ENCODE measurements at places on chromosomes 1 and 21.
A peak's percentile ranks its signal among the peaks of the same experiment; 100 is the strongest.

DNA sequence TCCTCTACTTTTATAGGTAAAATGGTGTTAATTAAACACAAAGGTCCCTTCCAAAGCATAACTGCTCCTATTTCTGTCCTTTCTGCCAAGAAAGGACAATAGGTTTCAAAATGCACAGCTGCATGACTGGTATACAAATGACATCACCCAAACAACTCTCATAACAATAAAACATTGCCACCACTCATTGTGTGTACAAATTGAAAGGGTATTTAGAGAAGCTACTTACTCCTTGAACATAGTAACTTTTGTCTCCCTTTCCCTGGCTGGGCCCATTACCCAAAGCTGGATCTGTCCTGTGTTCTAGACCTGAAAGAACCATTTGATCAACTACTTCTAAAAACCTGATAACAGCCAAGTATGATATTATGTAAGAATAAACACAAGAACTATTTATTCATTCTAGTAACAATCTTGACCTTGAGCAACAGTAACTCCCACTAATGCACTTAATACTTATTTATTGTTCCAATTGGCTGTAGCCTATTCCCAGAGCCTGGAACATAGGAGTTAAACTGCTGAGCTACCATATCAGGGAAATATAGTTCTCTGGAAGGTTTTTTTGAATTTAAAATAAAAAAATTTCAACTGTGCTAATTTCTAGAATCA, 38.2 kb downstream of the TTLL7 start:
- DNase-seq = no peak

- DNase-seq = no peak
Measured at GRCh38 chr1:159877695-159878444, 15.4 kb upstream of the VSIG8 start.

DNA sequence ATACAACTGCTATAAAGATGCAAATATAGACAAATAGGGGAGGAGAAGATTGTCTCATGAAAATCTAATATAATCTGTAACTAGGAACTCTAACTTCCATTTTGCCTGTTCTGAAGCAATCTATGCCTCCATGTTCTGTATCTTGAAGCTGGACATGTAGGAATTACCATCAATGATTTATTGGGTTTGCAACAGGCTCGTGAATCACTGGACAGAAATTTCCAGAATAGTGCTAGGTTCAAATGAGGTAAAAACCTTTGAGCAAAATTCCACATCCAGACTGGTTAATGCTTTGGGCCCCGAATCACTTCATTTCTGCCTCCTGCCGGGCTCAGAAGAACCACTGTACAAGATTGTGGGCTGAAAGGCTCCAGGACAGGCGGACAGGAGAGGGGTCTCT, 110.7 kb upstream of the CTTNBP2NL start:
- DNase-seq = no peak

DNA sequence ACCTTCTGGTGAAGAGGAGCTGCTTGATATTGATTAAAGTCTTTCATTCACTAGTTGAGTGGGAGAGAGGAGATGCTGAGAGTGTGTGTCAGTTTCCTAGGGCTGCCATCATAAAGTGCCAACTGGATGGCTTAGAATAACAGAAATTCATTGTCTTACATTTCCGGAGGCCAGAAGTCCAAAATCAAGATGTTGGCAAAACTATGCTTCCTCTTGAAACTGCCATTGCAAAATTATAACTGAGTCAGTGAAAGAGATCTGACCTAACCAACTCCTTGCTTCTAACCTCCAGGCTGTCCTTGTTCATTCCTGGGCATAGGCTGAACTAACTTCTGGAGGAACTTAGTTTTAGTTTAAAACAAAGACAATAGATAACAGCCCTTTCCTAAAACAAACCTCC, 47.1 kb downstream of the PTGS2 start:
- no peak for DNase-seq

DNA sequence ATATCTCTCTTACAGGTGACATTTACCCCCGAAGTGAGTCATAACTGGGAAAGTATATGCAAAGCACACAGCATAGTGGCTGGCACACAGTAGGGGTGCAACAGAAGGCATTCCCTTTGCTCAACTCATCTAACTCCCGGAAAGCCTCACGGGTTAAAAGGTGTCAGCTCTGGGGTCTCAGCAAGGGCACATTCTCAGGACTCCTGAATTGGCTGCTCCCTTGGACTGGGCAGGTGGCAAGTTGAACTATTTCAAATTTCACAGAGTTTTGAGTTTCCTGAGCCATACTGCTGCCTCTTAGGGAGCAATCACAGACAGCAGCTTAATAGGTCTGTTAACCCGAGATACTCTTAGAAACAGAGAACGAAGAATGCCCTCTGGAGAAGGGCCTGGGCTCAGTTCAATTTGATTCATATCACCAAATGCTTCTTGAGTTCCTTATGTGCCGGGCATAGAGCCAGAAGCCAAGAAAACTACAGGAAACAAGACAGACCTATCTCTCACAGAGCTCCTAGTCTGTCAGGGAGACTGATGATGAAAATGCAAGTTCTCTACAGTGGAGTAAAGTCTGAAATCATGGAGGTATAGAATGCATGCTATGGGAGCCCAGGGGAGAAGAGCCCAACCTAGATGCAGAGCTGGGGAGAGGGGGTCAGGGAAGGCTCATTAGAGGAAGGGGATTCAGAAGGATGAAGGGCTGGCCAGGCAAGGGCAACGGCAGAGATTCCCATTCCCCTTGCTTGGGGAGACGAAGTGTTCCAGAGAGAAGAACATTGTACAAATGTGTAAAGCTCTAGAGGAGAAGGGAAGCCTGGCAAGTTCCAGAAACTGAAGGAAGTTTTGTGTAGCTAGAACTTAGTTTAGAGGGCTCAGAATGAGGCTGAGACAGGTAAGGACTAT, 143.9 kb upstream of the HMGB4 start:
- DNase-seq = no peak

DNA sequence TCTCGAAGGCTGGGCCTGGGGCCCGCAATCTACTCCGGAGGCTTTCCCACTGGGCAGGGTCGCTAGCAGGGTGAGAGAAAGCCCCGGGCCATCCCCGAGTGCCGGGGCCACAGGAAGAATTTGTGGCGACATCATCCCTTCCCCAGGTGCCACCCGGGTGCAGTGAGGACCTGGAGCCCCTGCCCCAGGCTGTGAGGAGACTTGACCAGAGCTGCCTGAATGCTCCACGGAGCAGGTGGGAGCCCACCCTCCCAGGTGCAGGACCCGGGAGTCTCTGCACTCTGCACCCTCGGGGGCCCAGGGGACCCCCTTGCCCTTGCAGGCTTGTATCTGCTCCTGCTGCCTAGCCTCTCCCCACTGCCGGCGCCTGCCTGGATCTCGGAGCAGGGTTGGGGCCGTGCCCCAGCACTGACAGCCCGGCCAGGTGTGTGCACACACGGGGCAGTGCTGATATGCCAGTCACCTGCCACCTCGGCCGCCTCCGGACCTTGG, 67.5 kb upstream of the RGS7 start:
- DNase-seq = no peak

DNA sequence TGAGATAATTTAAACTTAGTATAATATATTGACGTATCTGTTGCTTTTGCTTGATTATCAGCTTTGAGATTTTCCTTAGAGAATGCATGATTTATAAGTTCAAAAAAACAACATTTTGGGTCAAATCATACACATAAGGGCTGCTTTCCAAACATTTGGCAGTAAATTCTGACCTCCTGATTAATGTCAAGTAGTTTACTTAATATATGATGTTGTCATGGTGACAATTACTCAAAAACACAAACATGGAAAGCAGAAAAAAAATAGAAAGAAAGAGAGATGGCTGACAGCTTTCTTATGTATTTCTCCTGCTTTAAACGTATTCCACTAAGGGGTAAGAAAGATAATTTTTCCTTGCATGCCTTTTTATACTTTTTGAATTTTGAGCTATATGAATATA, 258.2 kb upstream of the C1orf105 start:
- no peak for DNase-seq

DNA sequence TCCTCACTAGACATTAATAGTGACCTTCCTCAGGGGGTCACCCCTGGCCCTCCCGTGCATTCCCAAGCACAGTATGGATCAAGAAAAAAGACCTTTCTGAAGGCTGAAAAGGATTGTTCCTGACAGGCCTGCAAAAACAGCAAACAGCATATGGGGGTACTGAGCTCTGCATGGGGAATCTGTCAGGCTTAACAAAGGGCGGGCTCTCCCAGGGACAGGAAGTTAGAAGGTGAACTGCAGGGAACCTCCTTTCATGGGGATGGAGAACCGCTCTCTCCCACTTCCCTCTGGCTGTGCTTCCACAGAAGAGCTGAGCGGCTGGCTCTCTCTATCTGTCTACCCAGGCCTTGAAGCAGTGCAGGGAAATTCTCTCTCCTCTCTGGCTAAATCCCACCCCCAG, 91.7 kb downstream of the DTL start:
- peak; percentile 50 for DNase-seq

DNA sequence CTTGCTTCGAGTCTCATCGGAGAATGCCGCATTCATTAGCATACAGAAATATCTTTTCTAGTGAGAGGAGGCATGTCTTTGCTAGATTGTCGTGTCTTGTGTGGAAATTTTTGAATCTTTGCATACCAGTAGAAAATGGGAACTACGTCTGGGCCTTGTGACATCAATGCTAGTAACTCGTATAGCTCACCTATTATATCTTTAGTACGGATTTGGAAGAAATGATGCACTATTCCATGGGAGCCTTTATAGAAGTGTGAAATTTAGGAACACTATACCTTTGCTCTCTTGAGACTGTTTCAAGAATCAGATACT, 835 bp downstream of the UHMK1 start:
- no peak for DNase-seq

DNA sequence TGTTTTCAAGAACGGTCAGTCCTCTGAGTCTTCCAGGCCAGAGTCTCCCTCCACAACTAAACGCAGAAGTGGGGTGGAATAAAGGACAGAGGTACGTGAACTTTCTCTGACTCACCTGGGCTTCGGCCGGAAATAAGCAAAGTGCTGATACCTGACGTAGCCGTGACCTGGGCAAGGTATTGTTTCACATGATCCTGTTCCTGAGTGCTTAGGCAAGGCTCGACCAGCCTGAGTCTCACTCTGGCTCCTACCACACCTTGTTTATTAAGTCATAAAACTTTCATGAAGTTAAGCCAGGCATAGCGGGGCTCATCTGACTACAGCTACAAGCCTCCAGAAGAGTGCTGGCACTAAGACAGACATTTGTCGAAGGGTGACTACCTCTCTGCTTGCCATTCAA, 327.5 kb downstream of the SETD4 start:
- DNase-seq = no peak

DNA sequence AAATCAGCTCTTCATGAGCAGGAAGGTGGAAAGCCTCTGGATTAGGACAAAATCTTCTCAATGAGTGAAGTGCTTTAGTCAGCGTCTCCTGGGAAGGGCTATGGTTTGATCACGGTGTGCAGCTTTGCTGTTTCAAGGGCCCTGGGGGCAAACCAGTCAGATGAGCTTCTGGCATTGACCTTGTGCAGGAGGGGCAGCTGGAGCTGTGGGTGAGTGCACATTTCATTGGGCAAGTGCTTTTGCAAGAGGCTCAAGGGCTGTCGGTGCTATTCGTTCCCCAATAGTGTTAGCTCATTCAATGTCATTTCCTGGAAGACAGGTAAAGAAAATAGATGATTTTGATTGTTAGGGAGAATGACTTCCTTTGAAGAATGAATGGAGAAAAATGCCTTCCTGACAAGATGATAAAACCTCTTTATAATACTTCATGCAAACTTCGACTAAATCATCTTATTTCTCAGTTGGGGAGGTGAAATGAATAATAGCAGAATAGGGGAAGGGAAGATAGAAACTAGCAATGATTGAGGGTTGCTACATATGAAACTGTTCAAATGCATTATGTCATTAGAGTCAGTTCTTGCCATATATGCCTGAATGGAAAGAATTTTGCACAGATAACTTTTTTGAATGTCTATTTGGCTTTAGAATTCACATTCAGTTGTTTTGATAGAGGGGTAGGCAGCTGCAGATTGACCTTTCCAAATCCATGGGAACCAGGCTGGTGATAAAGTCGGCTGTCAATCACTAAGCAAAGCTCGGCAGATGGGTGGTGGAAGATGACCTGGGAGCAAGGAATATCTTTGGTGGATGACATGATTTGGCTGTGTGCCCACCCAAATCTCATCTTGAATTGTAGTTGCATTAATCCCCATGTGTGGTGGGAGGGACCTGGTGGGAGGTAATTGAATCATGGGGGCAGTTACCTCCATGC, 12.9 kb upstream of the DISC1 start:
- DNase-seq = no peak

DNA sequence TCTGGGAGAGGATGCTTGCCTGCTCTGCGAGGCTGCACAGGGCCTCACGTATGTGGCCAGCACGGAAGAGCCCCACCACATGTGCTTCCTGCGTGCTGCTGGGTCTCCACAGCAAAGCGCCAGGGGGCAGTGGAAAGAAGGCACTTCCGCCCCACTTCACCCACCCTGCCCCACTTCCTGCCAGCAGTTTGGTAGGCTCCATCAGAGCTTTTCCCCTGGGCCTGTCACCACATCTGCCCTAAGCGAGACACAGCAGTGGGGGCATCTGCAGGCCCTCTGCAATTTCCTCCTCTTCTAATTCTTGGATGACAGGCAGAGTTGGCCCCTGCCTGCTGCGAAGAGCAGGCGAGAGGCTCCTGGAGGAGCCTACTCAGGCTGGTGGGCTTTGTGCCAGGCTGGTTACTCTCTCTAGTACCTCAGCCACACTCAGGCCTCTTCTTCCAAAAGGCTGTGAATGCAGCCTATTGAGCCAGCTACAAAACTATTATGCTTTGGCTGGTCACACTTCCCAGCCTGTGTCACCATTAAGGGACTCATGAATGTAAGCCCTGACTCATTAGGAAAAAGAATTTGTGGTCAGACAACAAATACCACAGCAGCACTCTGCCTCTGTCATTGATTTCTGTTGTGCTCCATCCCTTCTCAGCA, 25.0 kb downstream of the CD244 start:
- peak; percentile 38 for DNase-seq

DNA sequence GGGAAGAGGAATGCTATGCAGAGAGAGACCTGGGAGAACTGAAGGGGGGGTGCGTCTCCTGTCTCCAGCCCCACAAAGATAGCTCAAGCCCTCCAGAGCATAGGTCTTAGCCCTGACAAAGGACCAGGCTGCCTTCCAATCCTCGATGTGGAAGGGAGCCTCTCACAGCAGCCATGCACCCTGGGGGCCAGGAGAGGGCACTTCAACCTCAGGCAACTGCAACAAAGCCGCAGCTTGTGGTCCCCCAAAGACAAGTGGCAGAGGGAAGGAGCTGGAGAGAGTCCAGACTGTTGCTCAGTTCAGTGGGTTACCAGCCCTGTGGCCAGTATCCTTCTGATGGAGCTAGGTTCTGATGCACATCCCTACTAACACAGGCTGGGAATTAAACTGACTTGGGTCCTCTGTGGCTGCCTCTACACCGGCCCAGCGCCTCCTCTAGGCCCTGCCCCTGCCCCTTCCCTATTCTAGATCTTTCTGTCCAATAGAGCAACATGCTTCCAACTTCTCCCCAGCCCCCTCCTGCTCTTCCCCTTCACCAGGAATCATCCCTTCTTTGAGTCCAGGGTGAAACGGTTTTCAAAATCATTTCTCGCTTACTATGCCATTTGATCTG, 100.7 kb upstream of the SPATA6 start:
- peak; percentile 93 for DNase-seq

GRCh38 chr1:25442178-25442577, 11.5 kb downstream of the MACO1 start:
- DNase-seq = no peak

- DNase-seq = no peak
Measured at GRCh38 chr21:34179204-34179935, 106.0 kb downstream of the MRPS6 start.

All from neural progenitor cell (in vitro differentiated cells).